ENCODE measurements at places on chromosomes 1 and 21. TPM values are rescaled to one million over a fixed set of nuclear protein-coding genes. Genes with fewer than 3 reads are reported as not detected.

GRCh38 chr21:40553781-40554180 is 293.2 kb downstream of the DSCAM start:
- H3K27ac ChIP-seq, result no peak overlapping the region
- H3K27me3 ChIP-seq, result no peaks in the 10 kb centered on the region
- no peak for DNase-seq
- H3K4me3 ChIP-seq, result no peak overlapping the region
- no peaks in the 10 kb centered on the region for H3K36me3 ChIP-seq

GRCh38 chr1:200353232-200353631 is 56.6 kb downstream of the ZNF281 start:
- H3K36me3 ChIP-seq, result no peaks in the 10 kb centered on the region
- H3K4me3 ChIP-seq, result no peak overlapping the region
- H3K4me1 ChIP-seq, result no peaks in the 10 kb centered on the region
- no peak for DNase-seq
- no peaks in the 10 kb centered on the region for H3K27me3 ChIP-seq
- no peak overlapping the region for H3K27ac ChIP-seq

DNA sequence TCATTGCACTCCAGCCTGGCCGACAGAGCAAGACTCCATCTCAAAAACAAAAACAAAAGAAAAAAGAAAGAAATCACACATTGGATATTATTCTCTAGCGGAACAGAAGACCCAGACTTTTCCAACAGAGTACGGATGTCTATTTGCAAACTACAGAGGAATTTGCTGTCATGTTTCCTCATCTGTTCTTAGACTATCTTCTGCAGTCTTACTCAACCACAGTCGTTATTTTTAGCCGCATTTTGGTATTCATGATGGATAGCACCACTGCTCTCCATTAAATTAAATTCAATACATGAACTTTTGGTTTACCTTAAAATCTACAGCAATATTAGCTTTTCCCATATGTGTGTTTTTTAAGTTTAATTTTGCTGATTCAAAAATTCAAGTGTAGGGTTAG is 14.2 kb upstream of the HEATR1 start:
- no peaks in the 10 kb centered on the region for H3K27me3 ChIP-seq
- DNase-seq, result no peak
- no peaks in the 10 kb centered on the region for H3K36me3 ChIP-seq
- no peaks in the 10 kb centered on the region for H3K4me1 ChIP-seq

GRCh38 chr1:30746212-30747032 is 11.2 kb downstream of the LAPTM5 start:
- no peak for DNase-seq
- H3K4me3 ChIP-seq, result no peak overlapping the region
- no peak overlapping the region for H3K27ac ChIP-seq

DNA sequence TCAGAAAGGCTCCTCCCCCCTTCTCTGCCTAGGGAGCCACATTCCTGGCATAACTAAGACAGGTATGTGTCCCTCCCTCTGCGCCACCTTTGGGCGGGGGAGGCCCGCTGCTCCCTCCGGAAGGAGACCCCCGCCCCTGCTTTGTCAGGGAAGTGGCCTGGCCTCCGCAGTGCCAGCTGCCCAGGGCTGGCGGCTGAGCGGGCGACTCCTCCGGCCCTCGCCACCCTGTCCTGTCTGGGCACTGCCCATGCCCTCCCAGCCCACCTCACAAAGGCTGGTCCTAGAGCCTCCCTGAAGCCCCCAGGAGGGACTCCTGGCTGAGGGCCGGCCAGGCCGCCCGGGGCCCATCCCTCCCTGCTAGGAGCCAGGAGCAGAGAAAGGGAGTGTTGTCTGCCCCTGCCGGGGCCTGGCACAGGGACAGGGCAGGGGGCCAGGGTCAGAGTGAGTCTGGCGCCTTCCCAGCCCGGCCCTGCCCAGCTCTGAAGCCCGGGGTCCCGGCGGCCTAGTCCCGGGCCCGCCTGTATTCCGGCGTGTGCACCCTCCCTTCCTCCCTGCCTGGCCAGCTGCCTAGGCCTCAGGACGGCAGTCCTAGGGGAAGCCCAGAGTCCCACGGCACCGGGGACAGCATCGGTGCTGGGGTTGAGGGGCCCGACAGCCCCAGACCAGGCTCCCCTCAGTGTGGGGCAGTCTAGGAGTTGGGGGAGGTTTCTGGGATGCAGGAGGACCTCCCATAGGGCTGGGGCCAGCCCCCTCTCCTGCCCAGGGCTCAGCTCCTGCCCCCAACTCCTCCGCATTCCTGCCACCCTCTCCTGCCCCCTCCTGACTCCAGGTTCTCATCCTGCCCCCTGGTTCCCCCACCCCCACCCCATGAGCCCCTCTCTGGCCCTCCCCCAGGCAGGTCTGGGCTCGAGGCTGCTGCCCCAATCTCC is 5.1 kb downstream of the AGRN start:
- no peak overlapping the region for H3K4me3 ChIP-seq
- H3K27ac ChIP-seq, result no peak overlapping the region
- no peaks in the 10 kb centered on the region for H3K36me3 ChIP-seq
- H3K27me3 ChIP-seq, result no peaks in the 10 kb centered on the region
- DNase-seq, result no peak

GRCh38 chr1:233327651-233328141 is at the start of gene MAP3K21:
Gene MAP3K21, plus strand, starts transcription at chr1:233327724. Its CDS starts 305 bp downstream, at chr1:233328029.
- no peaks in the 10 kb centered on the region for H3K27me3 ChIP-seq
- no peaks in the 10 kb centered on the region for H3K4me1 ChIP-seq
- H3K4me3 ChIP-seq, result peak within 1 kb of the TSS; percentile 49
- no peak within 1 kb of the TSS for H3K27ac ChIP-seq
- DNase-seq, result no peak
- no peaks in the 10 kb centered on the region for H3K36me3 ChIP-seq

DNA sequence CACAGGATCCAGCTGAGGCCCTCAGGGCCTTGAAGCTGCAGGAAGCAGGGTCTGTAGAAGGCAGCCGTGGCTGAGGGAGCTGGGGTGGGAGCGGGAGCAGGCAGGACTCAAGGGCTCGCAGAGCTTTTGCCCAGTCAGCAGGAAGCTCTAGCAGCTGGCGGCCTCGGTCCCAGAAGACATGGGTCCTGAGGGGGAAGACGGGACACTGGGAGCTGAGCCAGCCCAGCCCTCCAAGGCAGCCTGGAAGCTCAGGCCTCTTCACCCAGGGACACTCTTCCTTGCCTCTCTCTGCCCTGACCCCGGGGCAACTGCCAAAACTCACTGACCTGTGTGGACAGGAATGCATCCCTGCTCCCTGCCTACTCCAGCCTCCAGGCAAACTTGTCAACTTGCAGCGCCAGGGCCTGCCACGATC is 8.9 kb downstream of the ADGRB2 start:
- no peak overlapping the region for H3K4me3 ChIP-seq
- H3K4me1 ChIP-seq, result no peaks in the 10 kb centered on the region
- H3K27ac ChIP-seq, result no peak overlapping the region
- peak; percentile 71 for DNase-seq
- no peaks in the 10 kb centered on the region for H3K27me3 ChIP-seq
- no peaks in the 10 kb centered on the region for H3K36me3 ChIP-seq

TMEM51 gene
- total RNA-seq, result 5.1 TPM

AHCYL1 gene
- total RNA-seq, result 69.0 TPM

GPR157 gene
- total RNA-seq, result 7.1 TPM

ADAMTS5 gene
- 14.5 TPM for total RNA-seq

ACTA1 gene
- total RNA-seq, result 46.8 TPM

GJA9 gene
- not detected for total RNA-seq

NLRP3 gene
- 7.1 TPM for total RNA-seq

Data from aorta (tissue), 5 donors.